Stimulated activated CD4-positive, alpha-beta T cell treated with anti-CD3 and anti-CD28 coated beads, Interleukin-15, amount 100 ng/mL, for 1 hour (primary cell): ENCODE measurements at places on chromosomes 6 and 20.

GRCh38 chr6:169858935-169859351, 107.5 kb downstream of the ERMARD start:
- no peak for DNase-seq

- no peak for DNase-seq
Measured at GRCh38 chr20:370977-371754, 9.4 kb upstream of the TRIB3 start.

DNA sequence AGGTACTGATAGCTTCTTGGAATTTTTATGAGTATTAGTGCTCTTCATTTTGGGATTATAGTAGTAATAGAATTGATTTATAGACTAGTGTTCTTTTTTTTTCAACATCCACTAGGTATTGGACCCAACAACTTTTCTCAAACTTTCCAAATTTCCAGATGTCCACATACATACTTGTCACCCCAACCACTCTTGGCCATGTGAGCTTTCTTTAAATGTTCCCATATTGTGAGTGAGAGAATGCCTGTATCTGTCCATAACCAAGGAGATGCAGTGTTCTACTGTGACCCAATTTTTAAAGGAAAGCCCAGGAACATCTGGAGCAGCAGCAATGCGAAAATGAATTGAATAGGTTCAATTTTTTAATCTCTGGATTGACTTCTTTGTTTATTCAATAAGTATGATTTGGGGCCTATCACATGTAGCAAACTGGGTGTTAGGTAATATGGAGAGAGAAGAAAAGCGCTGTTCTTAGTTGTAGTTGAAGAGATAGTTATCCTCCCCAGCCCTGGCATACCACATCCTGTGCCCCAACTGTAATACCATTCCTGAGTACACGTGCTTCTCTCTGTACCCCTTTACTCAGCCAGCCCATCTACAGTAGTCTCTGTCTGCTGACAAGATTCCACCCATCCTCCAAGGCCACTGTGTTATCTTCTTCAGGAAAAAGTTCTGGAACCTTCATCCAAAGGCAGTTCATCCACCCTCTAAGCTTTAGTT, 116.8 kb upstream of the SUPT3H start:
- no peak for DNase-seq

DNA sequence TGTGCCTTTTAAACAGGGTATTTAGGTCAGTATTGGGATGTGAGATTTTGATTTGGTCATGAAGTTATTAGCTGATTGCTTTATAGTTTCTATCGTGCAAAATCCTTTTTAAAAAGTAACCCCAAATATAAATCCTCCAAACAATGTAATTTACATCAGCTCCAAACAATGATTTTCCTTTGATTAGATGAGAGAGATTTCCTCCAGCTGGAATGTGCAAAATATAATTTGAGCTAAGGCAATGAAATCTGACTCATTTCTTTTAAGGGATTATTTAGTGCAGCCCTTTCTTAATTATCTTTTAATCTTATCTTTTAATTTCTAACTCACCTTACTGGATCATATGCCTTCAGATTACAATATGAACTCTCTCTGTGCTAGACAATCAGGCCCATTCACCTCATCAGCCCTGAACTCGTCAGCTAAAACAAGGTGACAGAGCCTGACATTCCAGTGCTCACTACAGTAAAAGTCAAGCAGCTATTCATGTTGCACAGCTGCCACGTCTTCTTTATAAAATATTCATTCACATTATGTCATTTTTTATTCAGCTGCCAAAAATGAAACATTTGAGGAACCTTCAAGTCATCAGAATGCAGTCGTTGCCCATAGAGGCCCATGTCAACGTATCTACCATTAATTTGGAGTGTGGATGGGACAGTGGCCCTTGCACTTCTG, 440.1 kb downstream of the CBLN4 start:
- no peak for DNase-seq

- DNase-seq = no peak
Measured at GRCh38 chr6:116447496-116448011, 13.6 kb upstream of the CALHM6 start.
